Stimulated activated CD8-positive, alpha-beta memory T cell treated with anti-CD3 and anti-CD28 coated beads, Interleukin-4, amount 100 ng/mL, for 4 hours (primary cell): ENCODE measurements at places on chromosomes 12 and 14.
A peak's percentile ranks its signal among the peaks of the same experiment; 100 is the strongest.

DNA sequence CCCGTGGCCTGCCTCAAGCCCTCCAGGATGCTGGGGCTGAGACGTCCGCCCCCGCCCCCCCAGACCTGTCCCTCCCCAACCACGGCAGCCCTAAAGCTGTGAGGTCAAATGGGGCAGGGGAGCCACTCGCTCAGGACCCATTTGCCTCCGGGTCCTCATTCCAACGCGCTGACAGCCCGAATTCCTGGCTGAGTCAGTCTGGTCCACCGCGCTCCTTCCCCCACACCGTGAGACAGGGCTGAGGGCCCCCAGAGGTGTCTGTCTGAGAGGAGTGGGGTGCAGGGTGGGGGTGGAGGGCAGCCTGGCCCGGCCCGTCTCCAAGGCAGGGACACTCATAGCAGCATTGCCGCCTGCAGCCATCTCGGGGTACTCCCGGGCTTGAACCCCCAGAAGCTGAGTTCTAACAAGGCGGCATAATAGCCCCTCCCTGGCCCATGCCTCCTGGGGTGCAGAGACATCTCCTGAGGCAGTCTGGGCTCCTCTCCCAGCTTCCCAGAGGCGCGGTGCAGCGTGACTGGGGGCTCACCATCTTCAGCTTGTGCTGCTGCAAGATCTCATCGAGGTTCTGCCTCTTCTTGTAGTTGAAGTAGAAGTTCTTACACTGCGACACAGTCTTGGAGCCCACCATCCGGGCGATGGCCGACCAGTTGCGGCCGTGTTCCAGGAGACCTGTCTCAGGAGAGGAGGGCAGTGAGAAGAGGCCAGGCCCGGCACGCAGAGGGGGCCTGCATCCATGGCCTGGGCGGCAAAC is 90.5 kb downstream of the RFLNA start:
- no peak for DNase-seq

GRCh38 chr12:118061011-118061872 is at the start of gene WSB2:
TSS of gene WSB2 (minus strand) at chr12:118061179. CDS start at chr12:118061048, 131 bp downstream.
- peak; percentile 37 for DNase-seq

- DNase-seq = no peak
Observed at GRCh38 chr12:121786440-121786825, 7.1 kb downstream of the RHOF start.

DNA sequence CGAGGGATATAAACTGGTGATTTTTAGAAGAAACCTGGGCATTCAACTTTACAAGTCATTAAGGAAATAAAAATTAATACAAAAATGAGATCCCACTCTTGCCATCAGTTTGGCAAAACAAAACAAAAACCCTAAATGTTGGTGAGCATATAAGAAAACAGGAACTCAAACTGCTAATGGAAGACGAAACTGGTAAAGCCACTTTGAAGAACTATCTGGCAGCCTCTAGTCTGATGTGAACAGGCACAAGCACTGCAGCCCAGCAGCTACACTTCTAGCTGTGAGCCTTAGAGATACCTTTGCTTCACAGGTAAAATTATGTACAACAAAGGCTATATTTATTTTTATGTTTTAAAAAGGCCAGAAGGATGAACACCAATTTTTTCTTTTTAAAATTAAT is 459.6 kb downstream of the ZFP36L1 start:
- DNase-seq = no peak

GRCh38 chr14:55097881-55098560 is 31.0 kb upstream of the LGALS3 start:
- peak; percentile 11 for DNase-seq

DNA sequence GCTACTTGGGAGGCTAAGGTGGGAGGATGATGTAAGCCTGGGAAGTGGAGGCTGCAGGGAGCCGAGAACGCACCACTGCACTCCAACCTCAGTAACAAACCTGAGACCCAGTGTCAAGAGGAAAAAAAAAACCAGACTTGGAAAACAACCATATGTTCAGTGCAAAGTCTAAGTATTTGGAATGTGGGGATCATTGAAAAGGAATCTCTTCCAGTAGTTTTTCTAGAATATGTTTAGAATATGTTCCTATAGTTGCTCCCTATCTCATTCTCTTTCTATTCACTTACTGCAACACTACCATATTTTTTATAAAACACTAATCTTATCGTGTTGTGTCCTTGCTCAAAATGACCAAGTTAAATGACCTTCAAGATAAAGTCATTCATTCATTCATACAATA is 423.5 kb upstream of the SOX5 start:
- DNase-seq = no peak

DNA sequence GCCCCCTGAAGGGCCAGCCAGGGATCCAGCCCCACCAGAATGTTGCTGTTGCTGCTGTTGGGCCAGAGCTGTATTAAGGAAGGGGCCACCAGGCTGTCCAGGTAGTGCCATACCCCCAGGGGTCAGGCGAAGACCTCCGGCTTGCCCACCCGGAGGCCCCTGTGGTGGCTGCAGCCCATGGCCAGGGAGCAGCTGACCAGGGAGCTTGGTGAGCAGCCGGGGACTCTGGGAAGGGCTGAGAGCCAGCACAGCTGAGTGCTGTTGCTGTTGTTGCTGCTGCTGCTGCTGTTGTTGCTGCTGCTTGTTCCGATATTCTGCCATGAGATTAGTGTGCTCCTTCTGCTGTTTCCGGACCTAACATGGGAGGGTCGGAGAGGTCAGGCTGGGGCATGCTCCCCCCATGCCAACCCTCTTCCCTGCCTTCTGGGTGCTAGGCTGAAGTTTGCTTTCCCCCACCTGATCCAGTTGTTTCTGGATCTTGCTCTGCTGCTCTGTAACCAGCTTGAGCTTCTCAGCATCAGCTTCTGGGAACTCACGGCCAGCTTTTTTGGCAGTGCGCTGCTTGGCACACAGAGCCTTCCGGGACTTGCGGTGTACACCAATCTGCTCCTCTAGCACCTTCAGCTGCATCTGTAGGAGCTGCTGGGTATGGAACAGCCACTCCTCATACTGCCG is 15.2 kb upstream of the PRKAG1 start:
- DNase-seq = no peak

DNA sequence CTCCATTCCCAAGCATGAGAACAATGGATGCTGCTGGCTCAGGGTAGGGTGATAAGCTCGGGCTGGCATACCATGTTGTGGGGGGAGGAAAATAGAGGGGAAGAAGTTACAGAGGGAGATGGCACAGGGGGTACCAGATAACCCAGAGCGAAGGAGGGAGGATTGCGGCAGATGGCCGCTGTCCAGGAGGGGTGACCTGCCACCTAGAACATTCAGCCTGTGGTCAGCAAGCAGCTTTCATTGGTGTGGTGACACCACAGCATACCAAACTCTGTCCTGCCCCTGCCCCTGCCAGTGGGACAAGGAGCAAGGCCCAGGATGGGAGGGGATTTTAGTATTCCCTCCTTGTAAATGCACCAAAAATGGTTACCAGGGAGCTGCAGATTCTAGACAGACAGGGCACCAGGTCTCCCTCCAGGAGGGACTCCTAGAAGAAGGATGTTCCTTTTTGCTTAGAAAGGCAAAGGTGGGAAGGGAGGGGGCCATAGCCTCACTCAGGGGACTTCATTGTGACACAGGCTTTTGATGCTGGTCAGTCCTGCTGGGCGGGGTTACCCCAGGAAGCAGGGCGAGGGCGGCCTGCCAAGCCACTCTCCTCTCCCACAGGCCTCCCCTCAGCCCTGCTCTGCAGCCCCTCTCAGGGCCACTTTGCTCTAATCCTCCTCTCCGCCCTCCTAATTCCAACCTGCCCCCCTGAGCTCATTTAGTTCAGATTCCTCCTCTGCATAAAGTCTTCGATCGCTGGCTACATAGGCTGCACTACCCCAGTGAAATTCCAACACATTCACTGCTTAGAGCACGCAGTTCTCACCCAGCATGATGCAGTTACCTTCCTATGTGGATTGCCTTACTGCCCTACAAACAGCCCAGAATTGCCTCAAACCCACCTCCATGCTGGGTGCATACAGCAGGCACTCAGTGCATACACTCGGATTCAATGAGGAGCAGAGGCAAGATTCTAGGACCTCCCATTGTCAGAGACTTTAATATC is 36.0 kb upstream of the PLEKHG6 start:
- no peak for DNase-seq

DNA sequence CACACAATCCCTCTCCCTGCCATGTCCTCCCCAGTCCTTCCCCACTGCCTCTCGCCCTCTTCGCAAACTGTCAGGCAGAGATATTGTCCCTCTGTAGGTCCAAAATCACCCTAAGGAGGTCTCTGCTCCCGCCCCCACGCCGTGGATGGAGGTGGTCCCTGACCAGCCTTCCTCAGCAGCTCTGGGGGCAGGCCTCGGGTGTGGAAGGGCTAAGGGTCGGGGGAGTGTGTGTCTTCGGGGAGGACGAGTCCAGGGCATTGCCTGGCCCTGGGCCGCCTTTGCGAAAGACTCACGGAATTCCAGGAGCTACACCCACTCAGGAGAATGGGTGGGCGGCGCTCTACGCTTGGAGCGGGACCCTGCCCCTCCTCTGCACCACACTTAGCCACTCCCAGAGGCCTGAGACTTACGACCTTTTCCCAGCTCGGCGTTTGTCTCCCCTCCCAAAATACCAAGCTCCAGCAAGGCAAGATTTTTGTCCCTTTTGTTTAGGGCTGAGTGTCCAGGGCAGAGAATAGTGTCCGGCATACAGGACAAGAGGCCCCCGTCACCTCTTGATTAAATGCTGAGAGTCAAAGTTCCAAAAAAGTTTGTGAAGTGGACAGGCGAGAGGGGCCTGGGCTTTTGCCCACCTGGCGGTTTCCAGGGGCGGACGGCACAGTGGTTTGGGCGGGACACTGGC is 881 bp downstream of the PYGL start:
- DNase-seq = no peak

DNA sequence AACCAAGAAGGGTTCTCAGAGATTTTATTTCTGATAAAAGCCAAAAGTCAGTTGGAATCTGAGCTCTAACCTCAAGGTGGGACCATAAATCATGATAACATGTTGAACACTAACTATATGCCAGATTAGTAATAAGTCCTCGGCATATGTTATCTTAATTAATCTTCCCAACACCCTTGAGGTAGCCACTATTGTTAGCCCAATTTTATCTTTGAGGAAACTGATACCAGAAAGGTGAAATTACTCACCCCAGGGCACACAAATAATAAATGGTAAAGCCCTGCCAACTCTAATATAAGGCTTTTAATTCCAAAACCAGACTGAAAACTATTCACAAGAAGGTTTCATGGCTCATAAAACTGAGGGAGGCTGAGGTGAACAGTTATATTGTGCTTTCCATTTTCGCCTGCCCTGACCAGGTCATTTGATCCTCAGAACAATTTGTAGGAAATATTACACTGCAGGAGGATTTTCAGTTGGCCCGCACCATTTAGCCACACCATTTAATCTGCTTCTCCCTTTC is 16.1 kb upstream of the NUAK1 start:
- DNase-seq = no peak

- no peak for DNase-seq
Observed at GRCh38 chr12:19095756-19096480, 33.6 kb upstream of the PLEKHA5 start.

DNA sequence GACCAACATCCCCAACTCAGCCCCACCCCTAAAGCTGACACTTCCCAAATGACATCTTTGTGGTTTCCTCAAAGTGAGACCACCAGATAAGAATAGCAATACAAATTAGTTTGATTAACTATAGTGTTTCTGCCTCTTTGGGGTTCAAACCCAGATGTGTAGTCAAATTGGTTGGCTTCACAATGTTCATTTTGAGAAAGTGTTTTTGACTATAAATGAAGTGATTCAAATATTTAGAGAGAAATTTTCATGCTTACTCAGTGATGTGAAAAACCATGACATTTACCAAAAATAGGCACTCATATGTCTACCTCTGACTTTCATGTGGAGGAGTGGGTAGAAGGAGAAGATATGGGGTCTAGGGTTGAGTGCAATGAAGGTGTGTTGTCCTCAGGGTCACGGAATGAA is 218.4 kb downstream of the BCAT1 start:
- no peak for DNase-seq

DNA sequence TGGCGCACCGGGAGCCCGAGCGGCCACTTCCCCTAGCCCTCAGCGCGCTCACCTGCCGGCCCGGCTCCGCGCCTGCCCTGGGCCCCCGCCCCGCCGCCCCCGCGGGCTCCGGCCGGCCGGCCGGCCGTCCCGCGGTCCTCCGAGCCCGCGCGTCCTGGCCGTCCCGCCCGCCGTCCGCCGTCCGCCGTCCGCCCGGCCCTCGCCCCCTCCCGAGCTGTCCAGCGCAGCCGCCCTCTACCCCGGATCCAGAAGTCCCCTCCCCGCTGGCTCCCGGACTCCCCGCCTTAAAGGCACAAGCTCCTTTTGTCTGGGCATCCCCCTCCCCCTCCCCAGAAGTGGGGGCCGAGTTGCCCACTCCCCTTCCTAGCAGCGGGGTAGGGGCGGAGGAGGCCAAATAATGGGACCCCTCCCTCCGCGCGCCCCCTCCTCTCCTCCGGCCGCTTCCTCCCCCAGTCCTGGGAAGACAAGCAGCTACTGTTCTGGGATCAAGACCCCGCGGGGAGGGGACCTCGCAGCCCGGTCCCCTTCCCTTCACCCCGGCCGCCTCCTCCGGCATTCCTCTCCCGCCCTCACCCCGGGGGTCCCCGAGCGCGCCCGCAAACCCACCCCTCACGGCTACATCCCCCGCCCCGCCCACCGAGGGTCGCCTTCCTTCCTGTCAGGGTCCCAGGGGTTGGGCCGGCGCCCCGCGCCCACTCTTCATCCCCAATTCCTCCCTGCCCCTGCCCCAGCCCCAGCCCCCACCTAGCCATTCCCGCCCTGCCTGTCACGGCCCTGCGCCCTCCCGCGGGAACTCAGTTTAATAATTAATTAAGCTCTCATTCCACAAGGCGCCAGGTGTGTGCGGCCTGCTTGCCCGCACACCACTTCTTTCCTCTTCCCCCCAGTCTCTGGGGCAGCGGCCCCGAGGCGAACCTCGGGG is at the start of gene ADCY6:
ADCY6 (minus strand) TSS at position 236 of the 922 bp plus-strand sequence. CDS start 5,655 bp downstream, outside the sequence.
- no peak for DNase-seq

GRCh38 chr12:87511371-87511770 is 517.8 kb downstream of the C12orf50 start:
- DNase-seq = no peak

DNA sequence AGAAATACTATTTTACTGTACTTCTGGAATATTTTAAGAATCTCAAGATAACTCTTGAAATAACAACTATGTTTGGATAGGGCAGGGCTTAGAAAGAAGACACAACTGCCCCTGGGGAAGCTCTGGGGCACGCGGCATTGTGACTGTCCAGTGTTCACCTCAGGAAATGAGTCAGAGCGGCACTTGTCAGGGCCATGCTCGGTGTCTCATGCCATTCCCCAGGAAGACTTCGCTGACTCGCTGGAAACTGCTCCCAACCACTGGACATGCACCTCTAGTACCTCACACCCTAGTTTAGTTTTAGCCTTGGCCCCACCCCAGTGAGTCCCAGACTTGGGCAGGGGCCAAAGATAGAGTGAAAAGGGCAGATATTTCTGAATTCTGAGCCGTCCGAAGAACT is 192.0 kb downstream of the TTC7B start:
- DNase-seq = no peak

GRCh38 chr12:43786899-43787693 is 19.0 kb downstream of the TWF1 start:
- DNase-seq = no peak
